ENCODE measurements at places on chromosomes 12 and 14.

GRCh38 chr12:105677672-105678071, 347.2 kb downstream of the C12orf75 start:
- DNase-seq, result no peak

DNA sequence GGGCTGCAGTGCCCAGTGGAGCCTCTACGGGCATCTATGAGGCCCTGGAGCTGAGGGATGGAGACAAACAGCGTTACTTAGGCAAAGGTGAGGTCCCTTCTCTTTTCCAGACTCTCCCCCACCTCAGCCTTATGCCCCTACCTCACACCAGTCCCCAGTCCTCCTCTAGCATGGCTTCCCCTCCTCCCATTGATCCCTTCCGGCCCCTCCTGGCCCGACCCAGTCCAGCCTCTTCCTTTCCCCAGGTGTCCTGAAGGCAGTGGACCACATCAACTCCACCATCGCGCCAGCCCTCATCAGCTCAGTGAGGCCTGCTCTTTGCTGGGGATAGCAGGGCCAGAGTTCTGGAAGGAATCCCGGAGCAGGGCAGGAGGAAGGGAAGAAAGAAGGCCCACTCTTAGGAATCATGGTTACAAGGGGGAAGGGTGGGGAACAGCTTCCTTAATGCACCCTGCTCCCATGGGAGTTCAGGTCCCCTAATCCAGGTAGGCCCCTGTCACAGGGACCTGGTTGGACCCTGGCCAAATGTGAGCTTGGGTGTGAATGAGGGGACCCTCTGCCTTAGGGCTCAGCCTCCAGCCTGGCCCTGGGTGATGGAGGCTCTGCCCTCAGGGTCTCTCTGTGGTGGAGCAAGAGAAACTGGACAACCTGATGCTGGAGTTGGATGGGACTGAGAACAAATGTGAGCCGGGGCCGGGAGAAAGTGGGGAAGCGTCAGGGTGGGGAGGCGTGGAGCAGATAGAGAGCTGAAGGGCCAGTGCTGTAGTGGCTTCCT, 2.2 kb downstream of the ENO2 start:
- DNase-seq, result peak; percentile 25

GRCh38 chr14:71201840-71202239, 294.6 kb downstream of the PCNX1 start:
- DNase-seq, result no peak

DNA sequence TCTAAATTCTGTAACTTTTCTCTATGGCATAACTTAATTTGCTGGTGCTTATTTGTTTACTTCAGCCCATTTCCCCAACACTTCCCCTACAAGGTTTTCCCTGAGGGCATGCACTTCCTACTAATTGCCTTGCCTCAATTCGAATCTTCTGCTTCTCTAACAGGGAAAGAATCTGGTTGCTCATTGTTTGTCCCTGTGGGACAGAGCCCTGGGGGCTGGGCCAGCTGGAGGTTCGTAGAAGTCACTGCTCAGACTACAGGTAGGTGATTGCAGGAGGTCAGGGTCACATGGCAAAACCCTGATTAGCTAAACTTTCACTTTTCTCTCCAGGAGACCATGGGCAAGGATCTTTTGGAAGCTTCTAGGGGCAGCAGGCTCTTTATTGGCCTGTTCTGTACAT, 72.0 kb downstream of the ZFC3H1 start:
- DNase-seq, result no peak

- no peak for DNase-seq
Measured at GRCh38 chr14:22597771-22598098, 365 bp upstream of the ABHD4 start.

- no peak for DNase-seq
Measured at GRCh38 chr14:74907744-74908143, 15.3 kb downstream of the RPS6KL1 start.

- DNase-seq, result no peak
Measured at GRCh38 chr14:68041876-68042354, 222.3 kb downstream of the RAD51B start.

GRCh38 chr12:106975993-106976658, 10.8 kb downstream of the MTERF2 start:
- DNase-seq, result no peak

GRCh38 chr12:101076921-101077320, 133.1 kb downstream of the SLC5A8 start:
- DNase-seq, result no peak

DNA sequence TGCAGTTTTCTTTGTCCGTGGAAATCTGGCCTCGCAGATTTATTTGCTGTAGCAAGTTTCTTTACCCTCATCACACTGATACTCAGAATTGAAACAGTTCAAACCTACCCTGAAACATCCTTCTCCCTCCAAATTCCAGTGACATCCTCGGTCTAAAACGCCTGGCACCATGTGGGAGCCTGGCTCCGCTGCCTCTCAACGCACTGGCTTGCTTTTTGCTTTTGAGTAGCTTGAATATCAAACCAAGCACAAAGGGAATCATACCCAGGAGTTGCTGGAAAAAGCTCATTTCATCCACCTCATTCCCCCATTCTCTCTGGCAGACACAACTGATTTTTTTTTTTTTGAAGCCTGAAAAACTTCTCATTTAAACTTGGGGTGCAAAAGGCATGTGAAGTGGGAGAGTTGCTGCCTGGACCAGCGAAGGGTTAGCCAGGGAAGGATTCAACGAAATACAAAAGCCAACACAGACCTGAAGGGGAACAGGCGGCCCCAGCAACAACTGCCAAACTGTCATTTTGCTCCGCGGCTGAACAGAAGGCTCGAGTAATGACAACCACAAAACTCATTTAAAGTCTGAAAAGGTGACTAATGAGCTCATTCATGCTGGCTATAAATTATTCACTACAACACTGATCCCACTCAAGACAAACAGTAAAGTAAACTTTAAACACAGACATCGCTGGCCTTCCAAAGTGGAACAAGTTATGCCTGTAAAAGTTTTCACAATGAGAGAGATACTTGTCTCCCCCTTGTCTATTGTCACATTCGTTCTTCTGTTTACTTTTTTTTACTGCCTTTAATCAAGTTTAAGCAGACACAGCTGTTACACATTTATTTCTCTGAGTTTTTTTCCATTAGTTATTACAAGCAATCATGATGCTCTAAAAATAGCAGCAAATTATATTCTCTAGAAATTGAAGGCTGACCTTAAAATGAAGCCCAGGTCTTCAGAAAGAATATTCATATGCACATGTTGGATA, 12.5 kb upstream of the FOXN3 start:
- no peak for DNase-seq

DNA sequence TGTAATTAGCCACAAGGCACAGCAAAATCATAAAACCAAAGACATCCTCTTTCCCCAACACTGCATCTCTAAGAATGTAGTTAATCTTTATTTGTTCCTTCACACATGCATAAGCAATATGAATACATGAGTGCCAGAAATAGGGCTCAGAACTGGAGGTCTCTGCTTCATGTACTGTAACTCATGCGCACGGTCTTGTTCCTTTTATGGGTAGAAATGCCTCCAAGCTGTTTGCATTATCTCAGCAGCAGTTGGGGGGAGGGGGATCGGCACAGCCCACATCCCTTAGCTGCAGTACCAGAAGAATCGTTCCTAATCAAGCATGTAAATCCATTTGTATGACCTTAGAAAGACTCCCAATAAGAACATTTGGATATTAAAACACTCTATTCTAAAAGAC, 20.0 kb downstream of the RHOJ start:
- no peak for DNase-seq

GRCh38 chr12:116358893-116359761, 81.6 kb upstream of the MED13L start:
- DNase-seq, result peak; percentile 93

DNA sequence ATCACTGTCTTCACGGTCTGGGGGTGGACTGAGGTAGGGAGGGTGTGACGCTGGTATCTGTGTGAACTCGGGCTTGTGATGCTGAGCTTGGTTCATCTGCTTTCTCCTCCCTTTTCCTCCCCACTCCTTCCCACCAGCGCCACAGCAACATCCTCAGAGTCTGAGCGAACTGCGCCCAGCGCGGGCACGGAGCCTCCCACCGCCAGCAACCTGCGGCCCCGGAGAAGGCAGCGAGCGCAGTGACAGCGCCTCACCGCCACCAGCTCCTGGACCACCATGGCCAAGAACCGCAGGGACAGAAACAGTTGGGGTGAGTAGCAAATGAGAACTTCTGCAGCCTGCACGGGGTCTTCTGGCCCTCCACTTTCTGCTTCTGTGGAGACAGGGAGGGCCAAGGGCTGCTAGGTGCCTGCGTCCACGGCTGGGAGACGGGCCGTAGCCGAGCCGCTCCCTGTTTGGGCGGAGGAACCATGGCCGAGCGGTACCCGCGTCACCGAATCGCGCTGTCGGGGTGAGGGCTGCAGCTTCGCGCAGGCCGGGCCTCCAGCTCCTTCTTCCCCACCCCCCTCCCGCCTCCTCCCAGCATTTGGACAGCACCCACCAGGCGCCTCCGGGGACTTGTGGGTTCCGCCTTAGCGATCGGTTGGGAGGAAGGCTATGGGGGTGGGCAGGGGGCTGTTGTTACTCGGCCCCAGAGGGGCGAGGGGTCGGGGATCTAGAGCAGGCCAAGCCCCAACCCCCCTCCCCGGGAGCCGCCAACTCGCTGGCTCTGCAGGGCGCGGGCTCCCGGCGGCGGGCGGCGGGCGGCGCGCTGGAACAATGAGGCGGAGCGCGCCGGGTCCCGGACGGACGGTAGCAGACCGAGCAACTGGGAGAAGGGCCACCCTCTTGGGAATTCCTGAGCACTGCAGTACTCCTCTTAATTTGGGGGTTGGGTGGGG, at the start of gene ATL1:
ATL1 (plus strand) TSS at position 156 of the 941 bp plus-strand sequence; CDS start at position 277, 121 bp downstream.
- peak; percentile 84 for DNase-seq

DNA sequence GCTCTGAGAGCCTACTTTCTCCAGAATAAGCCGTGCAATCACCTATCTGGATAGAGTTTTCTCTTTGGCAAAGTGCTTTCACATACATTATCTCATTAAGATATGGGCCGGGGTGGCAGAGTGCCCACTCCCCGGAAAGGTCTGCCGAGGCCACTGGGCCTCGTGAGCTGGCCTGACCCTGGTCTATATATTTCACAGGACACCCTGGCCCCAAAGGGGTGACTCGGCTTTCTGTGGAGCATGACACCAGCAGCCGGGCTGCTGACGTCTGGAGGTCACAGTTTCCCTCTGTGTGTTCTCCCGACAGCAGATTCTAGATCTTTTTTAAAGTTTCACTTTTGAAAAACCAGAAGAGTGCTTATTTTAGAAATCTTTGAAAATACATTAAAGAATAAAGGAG, 27.9 kb upstream of the ATP2A2 start:
- peak; percentile 84 for DNase-seq

GRCh38 chr12:39626033-39626814, 6.6 kb upstream of the ABCD2 start:
- no peak for DNase-seq

DNA sequence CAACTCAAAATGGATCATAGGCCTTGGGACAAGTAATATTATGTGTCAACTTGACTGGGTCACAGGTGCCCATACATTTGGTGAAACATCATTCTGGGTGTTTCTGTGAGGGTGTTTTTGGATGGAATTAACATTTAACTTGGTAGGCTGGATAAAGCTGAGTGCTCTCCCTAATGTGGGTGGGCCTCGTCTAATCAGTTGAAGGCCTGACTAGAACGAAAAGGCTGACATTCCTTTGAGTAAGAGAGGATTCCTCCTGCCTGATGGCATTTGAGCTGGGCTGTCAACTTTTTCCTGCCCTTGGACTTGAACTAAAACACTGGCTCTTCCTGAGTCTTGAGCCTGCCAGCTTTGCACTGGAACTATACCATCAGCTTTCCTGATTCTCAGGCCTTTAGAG, 93.4 kb upstream of the ESRRB start:
- no peak for DNase-seq

DNA sequence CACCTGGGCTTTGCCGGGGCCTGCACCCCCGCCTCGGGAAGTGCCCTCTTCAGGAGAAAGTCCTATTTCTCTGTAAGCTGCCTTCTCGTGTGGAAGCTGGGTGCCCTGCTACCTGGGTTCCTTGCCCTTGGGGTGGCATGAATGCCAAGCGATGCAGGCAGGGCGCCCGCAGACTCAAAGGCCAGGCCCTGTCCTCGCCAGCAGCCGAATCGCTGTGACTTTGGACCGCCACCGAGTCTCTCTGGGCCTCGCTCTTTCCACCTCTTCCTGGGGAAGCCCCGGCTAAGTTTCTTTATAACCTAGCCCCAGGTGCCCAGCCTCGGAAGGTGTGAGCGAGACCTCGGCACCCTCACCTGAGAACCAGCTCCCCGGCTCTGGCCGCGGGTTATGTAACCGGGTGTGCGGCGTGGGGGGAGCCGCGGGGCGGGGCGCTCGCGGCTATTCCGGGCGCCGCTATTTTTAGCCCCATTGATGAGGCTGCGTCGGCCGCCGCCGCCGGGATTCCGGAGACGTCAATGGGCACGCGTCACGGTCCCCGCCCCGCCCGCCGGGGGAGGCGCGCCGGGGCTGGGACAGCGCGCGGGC, 14.6 kb upstream of the NR4A1 start:
- DNase-seq, result peak; percentile 92

DNA sequence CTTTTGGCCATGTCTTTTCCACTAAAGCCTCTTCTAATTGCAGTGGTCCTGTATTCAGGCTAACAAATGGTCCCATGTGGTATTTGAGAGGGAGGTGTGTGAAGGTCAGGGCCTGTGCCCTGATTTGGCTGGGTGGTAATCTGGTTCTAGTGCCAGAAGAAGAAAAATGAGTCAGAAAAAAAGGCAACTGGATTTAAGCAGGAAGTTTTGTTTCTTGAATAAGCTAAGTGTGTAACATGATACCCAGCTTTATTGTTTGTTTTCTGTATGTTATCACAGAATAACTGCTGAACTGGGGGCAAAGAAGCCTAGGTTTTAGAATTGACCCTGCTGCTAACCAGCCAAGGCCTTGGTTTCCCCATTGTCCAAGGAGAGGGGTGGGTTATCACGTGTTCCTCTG, 134.0 kb downstream of the ANO6 start:
- DNase-seq, result no peak

DNA sequence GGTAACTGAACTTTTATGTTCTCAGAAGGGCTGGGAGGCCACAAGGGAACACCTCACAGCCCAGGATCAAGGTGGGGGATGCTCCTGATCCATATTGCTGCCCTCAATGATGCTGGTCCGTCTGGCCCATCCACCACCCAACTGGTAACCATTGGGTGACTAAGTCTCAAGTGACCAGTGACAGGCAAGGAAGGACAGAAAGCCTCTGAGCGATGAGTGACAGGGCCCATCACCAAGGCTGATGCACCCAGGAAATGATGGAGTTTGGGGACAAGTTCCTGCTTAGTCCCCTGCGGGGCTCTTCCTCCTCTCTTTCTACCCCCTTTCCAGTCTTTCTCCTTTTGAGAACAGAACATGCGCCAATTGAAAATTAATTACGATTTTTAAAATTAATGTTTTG, 2.6 kb upstream of the MMP19 start:
- no peak for DNase-seq

DNA sequence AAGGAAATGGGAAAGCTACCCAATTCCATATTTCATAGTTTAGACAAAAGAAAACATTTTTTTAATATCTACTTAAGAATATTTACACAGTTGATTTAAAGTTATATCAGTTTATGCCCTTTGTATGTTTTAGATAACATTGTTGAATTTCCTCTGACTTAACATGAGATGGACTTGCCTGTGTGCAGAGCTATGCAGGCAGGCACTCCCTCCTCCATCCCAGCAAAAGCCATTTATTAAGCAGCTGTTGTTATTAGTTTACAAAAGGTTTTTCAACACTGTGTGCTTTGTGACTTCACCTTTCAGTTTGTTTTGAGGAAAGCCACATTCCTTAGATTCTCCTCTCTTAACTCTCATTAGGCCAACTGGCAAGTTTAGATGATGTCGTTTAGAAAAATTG, 337.5 kb upstream of the PDE3A start:
- no peak for DNase-seq

- DNase-seq, result peak; percentile 80
Measured at GRCh38 chr12:50039151-50039835, 14.0 kb upstream of the RACGAP1 start.

Data from heart left ventricle (tissue), 16 donors.